ENCODE measurements at places on chromosomes 11 and 22.

DNA sequence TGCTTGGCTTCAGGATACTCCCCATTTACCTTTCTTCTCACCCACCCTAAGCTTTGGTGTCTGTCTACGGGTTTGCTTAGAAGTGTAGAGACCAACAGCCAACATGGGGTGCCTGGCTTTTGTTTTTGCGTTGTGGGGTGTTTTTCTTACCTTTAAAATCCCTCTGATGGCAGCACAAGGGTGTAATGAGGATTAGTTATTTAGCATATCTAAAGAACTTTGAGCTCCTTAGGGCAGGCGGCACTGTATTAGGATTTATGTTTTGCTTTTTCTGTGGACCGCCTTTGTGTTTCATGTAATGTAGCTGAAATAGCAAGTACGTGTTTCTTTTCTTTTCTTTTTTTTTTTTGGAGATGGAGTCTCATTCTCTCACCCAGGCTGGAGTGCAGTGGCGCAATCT, 8.9 kb downstream of the AP2A2 start:
- DNase-seq: no peak

GRCh38 chr11:63237413-63237812, 6.0 kb downstream of the SLC22A25 start:
- DNase-seq: no peak

GRCh38 chr11:120579611-120580031, 68.1 kb downstream of the GRIK4 start:
- no peak for DNase-seq

DNA sequence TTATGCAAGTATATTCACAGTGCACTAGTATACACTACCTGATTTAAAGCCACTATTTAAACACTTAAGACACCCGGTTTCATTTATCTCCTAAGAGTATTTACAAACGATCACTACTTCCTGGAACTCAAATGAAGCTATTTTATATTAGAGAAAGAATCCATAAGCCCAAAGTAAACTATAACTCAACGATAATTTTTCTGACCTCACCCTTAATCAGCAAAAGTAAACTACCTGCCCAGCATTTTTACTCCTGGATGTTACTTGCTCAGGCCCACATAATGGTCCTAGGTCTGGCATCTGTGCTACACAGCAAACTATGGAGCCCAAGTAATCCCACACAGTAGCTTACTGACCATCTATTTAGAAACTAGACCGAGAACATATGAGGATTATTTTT, 33.4 kb downstream of the TSG101 start:
- DNase-seq: no peak

DNA sequence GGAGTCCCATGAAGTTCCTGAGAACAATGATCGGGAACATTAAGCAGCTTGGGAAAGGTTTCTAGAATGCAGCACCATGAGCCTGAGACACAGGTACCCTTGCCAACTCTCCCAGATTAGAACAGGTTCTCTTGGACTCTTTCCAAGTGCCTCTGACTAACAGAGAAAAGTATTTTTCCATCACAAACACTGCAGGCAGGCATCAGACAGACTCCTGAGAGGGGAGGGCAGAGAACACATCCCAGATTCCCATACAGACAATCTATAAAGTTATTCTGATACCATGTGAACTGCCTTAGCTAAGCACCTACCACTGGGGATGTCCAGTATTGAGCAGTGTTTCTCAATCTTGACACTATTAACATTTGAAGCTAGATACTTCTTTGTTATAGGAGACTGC, 27.3 kb downstream of the SERGEF start:
- DNase-seq: no peak

GRCh38 chr11:105933695-105934094, 88.3 kb downstream of the MSANTD4 start:
- no peak for DNase-seq

DNA sequence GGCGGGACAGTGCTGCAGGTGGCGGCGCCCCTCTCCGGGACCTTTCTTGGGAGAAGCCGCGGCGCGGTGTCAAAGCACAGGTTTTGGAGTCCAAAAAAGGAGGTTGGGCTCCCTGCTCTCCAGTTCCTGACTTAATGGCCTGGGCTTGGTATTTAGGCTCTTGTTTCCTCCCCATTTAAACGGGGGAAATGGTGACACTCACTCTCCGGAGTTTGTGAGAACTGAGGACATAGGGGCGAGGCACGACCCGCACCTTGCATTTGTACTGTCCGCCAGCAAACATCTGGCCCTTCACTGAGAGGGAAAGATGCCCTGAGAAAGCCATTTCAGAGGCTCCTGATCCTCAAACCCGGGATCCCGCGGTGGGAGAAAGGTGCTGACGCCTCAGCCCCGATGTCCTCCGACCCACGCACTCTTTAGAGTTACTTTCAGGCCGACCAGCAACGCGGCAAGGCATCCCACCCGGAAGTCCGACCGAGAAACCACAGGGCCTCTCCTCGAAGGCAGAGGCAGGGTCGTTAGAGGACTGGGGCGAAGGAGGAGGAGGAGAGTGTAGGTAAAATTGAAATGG, 2.9 kb upstream of the WDR74 start:
- DNase-seq: peak; percentile 56

GRCh38 chr22:42229455-42230149, 40.9 kb downstream of the TCF20 start:
- DNase-seq: peak; percentile 48

DNA sequence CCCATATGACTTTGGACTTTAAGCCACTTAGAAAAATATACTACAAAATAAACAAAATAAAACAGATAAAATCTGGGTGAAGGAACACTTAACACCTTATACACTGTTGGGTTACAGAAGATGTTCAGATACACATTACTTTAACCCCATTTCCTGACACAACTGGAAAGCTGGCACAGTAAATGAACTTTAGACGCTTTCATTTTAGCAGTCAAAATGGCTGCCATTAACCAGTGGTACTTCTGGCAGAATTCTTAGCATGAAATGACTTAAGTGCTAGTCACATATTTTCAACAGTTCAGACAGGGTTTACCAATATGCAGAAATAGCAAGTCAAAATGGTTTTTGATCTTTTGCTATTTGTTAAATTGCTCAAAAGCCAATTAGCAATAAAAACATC, 37.9 kb downstream of the PIK3C2A start:
- no peak for DNase-seq

DNA sequence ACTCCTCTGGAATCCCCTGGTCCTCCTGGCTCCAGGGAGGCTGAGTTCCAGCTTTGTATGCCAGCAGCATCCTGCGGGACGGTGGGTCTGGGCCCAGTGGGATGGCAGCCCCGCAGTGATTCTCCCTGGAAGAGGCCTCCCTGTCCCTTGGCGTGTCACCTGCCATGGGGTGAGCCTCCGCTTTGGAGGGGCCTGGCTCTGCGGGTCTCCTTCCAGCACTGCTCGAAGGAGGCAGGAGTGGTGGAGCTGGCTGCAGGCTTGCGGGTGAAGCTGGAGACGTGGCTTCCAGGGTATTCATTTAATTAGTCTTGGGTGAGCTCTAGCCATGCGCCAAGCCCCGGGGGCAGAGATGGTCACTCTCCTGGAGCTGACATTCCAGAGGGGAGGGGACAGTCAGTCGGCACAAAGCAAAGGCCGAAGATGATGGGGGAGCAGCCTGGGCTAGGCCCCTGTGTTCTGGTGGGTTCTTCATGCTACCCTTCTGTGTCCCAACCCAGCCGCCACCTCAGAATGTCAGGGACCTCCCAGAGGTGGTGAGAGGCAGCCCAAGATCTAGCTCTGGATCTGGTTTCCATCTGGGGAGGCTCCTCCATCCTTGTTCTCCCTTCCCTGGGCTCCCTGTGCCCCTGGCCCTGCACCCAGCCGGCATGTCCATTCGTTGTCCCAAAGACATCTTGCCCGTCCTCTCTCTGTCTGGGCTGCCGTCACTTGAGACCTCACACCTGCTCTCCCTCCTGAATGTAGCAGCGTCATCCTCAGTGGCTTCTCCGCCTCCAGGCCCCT, 1332.5 kb downstream of the BRD1 start:
- DNase-seq: no peak

DNA sequence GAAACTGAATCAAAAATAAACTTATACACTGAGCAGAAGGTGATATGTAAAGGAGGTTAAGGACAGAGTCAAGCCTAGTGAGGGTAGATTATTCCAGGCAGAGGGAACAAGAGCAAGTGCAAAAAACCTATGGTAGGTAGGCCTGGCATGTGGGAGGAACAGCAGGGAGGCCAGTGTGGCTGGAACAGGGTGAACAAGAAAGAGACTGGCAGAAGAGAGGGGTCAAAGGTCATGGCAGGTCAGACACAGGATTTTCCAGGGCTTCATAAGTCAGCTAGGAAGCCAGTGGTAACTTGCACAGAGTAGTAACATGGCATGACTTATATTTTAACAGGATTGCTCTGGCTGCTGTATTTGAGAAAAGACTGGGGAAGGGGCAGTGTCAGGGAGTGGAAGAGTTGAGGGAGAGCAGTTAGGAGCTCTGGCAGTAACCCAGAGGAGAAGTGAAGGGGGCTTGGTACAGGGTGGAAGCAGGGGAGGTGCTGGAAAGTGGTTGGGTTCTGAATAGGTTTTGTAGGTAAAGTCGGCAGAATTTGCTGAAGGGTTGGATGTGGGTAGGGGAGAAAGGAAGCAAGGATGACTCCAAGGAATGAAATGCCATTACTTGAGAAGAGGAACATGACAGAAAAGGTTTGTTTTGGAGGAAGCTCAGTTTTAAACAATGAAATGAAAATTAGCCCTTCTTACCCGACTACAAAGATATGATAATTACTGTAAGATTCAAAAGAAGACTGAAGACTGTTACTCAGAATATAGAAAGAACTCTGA, 86.2 kb downstream of the ZNRF3 start:
- DNase-seq: no peak

GRCh38 chr22:25156736-25157135, 42.9 kb upstream of the CRYBB3 start:
- no peak for DNase-seq

- no peak for DNase-seq
These were observed 133.7 kb upstream of the HSD17B12 start for GRCh38 chr11:43546561-43547429.

DNA sequence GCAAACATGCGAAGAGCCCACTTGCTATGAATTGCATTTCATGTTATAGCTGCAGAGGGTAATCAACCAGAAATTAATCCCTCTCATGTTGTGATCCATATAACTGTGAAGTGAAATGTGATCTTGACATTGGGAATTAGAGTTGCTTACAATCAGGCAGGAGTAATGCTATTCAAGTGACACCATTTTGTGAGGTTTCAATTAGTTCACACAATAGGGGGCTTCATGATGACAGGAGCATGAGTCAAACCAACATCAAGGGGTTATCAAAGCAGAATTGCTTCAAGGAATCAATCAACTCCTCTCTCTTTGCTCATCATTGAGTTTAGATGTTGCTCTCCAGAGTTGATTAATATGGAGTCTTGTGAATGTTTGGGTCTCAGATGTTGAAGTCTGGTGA, 1585.2 kb upstream of the TENM4 start:
- DNase-seq: no peak

- DNase-seq: no peak
These were observed 5.9 kb downstream of the TOM1 start for GRCh38 chr22:35305525-35306070.

- DNase-seq: peak; percentile 13
These were observed 2.8 kb downstream of the RIC8A start for GRCh38 chr11:210122-210802.

DNA sequence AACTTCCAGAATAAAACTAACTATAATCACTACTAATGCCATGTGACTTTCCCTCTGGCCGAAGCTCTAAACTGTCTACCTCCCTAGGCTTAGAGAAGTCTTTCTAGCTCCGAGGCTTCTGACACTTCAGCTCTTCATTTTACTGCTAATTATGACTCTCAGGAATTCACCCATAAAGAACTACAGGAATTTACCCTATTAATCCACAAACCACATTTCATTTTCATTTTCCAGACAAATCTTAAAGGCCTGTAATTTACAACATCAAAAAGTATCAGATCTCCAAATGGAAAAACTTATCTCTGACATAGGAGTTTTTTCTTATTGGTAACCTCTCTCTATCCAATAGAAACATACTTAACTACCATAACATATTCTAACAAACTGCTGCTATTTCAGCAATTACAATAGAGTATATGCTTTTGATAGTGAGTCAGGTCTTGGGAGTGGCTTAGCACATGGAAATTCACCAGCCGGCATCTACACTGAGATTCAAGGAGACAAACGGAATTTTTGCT, 33.4 kb downstream of the MRTFA start:
- no peak for DNase-seq

DNA sequence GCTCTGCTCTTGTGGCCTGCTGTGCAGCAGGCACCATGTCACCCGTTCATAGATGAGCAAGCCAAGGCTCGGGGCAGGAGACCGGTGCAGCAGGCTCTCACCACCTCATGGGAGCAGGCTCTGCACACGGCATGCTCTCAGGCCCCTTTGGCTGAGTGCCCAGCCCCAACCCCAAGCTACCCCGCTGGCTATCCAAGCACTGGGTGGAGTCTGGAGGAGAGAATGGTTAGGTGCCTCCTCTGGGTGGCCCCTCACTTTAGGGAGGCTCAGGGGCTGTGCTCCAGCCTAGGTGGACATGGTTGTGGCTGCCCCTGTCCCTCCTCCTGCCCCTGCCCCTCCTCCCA, 199.9 kb downstream of the IGLL1 start:
- no peak for DNase-seq

DNA sequence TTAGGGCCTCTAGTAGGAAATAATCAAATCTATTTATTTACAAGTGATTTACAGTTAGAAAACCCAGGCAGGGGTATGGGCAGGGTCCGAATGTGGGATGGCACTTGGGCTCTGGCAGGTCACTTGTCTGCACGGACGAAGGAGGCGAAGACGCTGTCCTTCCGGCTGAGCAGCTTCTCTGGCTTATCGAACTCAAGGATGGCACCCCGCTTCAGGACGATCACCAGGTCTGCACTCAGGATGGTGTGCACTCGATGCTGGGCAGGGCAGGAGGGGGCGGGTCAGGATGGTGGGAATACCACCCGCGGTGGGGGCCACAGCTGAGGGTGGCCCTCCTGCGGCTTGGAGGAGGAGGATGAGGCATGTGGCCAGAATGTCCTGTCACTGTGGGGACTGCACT, 4.4 kb upstream of the KCNJ11 start:
- DNase-seq: no peak

GRCh38 chr11:118914987-118915386, 10.7 kb downstream of the BCL9L start:
- DNase-seq: no peak

DNA sequence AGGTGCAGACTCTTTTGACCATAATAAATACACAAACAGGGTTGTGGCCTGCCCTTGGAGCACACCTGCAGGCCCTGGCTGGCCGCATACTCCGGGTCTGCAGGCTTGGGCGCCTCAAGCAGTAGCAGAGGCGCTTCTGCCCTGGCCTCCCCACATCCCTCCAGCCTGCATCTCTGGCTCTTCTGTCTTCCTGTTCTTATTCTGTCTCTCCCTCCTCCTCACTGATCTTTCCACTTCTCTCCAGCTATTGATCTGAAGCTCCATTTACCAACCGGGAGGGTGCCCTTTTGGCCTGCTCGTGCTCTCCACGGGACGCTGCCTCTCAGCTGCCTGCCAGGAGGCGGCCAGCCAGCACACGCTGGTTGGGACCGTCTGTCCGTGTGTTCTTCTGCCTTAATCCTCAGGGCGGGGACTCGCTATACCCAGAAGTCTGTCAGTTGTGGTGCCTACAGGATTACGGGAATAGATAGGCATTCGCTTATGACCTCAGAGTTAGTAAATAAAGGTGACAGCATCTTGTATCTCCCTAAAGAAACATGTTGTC, 5.2 kb downstream of the UPB1 start:
- DNase-seq: no peak
